ENCODE measurements at places on chromosomes 2 and 18.

GRCh38 chr2:235533198-235533597 lies 39.4 kb downstream of the AGAP1 start:
- DNase-seq, result no peak

DNA sequence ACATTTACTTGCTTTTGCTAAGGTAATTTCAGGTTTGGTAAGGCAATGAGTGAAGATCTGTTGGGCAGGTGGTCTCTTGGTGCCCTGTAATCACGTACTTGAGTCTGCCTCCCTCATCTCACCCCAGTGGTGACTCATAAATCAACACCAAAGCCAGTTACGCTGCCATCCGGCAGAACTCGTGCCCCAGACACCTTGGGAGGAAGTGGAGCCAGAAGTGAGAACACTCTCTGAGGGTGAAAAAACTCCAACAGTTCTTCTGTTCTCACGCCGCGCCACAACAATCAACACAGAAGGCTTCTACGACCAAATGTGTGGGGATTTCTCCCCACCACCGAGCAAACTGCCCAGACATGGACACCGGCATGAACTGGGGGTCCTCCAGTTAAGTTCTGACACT lies 206.2 kb downstream of the ARL4C start:
- no peak for DNase-seq

DNA sequence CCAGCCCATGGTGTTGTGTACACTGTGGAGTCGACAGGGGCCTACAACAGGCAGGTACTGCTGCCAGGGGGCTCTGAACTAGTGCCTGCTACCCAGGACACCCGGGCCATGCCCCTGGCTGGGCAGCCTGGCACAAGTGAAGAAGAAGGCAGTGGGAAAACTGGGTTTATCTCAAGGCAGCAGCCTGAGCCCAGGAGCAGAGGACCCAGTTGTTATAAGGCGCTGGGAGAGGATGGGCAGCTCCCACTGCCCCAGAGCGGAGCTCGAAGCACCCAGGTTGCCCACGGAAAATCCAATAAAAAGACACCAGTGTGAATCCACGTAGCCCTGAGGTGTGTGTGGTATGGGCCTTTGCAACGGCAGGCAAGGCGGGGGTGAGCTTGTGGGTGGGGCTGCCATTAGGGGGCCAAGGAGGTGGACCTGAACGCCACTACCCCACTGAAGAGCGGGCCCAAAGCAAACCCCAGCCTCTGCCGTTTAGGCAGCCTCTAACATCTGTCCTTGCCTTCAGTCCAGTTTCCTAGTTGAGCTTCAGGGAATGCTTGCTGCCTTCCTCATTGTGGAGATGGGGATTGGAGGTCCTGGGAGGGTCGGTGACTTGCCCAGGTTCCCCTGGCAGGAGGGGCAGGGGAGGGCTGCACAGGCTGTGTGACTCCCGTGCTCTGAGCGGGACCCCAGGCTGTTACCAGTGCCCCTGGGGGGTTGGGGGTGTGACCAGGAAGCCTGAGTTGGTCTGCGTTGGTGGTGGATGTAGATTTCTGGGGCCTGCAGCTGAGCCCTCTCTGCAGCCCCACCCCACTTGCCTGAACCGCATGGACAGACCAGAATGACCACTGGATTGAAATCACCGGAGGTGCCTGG lies 16.0 kb downstream of the ARID5A start:
- DNase-seq, result no peak

- DNase-seq, result no peak
Observed at GRCh38 chr2:215437614-215438013, 1.7 kb upstream of the FN1 start.

- peak; percentile 17 for DNase-seq
Observed at GRCh38 chr18:463827-464541, 36.5 kb downstream of the COLEC12 start.

DNA sequence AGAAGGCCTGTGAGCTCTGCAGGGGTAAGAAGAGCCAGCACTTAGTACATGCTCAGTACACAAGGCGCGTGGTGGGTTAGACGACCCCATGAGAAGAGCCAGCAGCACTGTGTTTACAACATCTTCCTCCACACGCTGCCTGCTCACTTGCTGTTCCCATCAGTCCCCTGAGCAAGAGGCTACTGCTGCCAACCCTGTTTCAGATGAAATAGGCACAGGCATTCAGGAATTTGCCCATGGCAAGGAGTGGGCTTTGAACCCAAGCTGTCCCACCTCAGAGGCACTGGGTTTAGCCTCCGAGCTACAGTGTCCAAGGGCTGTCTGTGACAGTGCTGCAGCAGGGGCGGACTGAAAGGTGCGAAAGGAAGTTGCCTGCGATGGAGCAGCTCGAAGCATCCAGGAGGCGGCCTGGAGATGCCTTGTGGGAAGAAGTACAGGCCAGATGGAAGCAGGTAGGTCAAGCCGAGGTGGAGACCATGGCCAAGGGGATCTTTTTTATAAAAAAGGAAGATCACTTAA lies 121.5 kb upstream of the PXDN start:
- DNase-seq, result no peak

- no peak for DNase-seq
Observed at GRCh38 chr2:62136956-62137830, 58.7 kb upstream of the B3GNT2 start.

GRCh38 chr2:213036836-213037235 lies 114.6 kb downstream of the IKZF2 start:
- DNase-seq, result no peak

DNA sequence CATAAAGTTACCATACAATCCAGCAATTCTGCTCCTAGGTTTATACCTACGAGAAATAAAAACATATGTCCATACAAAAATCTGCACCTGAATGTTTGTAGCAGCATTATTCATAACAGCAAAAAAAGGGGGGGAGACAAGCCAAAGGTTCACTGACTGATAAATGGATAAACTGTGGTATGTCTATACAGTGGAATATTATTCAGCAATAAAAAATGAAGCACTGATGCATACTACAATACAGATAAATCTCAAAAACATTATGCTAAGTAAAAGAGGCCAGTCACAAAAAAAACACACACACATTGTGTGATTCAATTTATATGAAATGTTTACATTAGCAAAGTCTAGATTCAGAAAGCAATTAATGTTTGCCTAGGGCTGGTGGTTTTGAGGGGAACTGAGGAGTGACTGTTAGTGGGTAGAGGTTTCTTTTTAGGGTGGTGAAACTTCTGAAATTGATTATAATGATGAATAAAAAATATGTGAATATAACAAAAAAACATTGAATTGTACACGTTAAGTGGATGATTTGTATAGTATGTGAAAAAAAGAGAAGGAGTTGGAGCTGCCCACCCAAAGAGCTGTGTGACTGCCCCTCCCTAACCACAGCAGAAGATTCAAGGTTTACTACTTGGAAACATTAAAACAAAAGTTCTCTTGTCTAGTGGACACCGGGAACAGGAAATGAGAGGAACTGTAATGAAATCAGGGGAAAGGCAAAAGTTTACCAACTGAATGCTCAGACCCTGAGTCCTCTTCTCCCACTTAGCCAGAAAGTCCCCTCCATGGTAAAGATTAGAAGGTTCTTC lies 13.4 kb downstream of the COLEC12 start:
- DNase-seq, result no peak

GRCh38 chr2:191404568-191404991 lies 159.4 kb downstream of the MYO1B start:
- no peak for DNase-seq

DNA sequence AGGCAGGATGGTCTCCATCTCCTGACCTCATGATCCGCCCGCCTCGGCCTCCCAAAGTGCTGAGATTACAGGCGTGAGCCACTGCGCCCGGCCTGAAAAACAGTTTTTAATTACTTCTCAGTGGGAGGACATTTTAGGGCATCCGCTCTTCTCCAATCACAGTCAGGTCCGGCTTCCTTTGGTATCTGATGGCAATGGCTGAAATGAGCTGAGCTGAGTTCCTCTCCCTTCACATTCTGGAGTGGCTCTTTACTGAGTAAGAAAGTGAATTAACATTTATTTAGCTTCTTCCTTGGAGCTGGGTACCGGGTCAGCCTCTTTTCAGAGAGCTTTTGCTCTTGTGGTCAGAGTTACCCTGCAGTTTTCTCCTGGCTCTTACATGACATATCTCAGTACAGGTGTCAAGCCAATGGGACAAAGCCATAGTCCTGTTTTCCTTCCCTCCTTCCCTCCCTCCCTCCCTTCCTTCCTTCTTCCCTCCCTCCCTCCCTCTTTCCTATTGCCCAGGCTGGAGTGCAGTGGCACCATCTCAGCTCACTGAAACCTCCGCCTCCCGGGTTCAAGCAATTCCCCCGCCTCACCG lies 1.1 kb upstream of the TTC27 start:
- no peak for DNase-seq

DNA sequence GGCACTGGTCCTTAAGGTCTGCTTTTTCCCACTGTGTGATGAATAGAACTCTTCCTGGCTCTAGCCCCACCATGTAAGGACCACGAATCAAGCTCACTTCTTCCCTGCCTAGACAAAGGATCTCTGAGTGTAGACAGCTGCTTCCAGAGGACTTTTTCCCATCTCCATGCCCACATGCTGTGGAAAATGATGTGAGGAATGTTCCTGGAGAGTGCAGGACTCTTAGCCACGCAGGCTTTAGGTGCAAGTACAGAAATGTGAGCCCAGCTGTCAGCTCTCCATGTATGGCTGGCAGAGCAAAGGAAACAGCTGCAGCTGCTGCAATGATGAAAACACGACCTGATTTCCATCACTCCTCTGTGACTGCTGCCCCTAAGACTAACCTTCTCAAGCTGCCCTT lies 35.5 kb downstream of the NXPH2 start:
- peak; percentile 20 for DNase-seq

DNA sequence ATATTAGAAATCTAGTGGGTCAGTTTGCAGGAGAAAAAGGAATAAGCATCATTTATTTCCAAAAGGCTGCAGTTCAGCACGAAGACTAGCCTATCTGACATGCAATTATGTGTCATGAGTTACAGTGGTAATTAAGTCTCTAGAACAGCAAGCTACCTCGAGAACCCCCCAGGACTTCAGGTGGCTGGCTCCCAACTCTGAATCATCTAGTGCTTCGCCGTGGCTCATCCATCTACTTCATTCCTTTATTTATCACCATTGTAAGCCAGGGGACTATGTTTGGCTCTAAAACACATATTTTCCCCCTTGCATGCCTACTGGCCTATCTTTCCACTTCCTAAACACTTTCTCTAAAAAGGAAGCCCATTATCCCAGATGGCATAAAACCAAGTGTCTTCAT lies 121.6 kb downstream of the TXNL1 start:
- no peak for DNase-seq

DNA sequence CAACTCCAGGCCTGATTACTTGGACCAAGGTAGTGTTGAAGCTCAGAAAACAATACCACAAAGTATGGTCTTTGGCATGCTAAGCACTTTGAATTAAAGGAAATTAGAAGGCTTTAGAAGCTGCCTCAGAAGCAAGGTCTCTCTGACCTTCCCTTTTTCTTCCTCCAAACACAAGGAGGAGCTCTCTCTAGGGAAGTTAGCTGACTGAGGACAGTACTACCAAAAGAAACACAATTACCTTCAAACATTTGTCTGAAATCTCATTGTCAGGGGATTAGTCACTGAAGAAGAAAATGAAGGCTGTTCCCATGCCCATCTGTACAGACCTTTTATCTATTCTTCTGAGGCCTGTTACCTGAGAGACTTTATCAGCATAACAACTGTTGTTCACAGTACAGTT lies 279.3 kb downstream of the CDH20 start:
- DNase-seq, result no peak

DNA sequence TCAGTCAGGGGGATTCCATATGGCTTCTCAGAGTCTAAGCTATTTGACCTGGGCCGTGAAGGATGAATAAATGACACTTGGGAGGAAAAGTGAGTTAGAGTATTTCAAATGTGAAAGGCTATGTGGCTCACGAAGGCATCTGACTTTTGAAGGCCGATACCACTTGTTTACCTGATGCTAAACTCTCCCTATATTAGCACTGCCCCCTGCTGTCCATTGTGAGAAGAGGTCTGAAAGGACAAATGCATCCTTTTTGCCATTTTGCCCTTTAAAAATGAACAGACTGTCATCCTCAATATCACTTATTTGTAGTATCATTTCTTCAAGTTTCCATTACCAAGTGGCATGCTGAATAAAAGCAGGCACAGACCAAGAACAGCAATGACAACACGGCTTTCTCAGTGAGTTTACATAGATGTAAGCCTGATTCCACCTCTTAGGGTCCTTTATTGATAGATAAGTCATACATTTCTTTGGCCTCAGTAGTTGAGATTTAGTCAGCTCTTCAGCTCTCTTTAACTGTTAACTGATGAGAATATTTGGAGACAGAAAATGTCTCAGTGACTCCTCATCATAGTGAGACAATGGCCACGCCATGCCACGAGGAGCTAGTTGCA lies 40.1 kb downstream of the DOCK10 start:
- peak; percentile 65 for DNase-seq

- no peak for DNase-seq
Observed at GRCh38 chr2:239297142-239298004, 103.4 kb downstream of the HDAC4 start.

DNA sequence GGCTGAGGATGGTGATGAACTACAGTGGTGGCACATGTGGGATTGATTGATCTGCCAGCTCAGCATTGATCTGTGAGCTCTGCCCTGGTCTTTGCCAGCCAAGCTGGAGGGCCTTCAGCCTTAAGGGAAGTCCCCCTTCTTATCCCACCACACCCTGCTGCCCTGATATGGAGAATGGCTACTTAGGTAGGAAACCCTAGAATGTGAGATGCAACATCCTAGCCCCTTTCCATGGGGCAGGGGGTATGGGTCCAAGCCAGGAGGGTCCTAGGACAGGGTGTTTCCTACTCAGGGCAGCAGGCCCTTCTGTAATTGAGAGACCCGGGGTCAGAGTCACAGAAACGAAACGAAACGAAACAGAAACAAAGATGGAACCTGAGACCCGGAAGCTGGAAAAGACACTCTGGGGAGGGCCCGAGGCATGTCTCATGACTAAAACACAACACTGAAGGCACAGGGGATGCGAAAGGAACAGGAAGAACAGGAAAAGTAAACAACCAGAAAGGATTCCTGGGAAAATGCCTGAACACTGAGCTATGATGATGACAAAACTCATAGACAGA lies 16.9 kb upstream of the SULT1C2 start:
- no peak for DNase-seq

DNA sequence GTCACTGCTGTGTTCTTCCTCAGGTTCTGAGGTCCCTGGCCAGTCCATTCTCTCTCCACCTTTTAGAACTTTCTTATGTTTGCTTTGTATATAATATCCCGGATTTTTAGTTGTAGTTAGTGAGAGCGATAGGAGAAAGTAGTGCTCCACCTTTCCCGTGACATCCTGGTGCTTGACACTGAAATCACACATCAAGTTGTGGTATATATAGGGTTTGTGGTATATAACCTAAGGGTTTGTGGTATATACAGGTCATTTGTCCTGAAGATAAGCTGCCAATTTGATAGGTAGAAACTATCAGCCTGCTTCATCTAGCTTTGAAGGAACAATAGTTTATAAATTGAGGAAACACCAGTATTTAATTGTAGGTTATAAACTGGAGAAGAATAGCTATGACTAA lies 13.1 kb downstream of the ZNF892 start:
- no peak for DNase-seq

All from SK-N-DZ (cell line).